ENCODE measurements at places on chromosomes 3 and 15.

- no peak for DNase-seq
Observed at GRCh38 chr15:95127356-95127755, 896.0 kb downstream of the MCTP2 start.

- peak; percentile 77 for DNase-seq
Observed at GRCh38 chr15:31974855-31975829, 55.2 kb upstream of the CHRNA7 start.

- DNase-seq, result no peak
Observed at GRCh38 chr3:197952440-197952839, 2.5 kb downstream of the RPL35A start.

DNA sequence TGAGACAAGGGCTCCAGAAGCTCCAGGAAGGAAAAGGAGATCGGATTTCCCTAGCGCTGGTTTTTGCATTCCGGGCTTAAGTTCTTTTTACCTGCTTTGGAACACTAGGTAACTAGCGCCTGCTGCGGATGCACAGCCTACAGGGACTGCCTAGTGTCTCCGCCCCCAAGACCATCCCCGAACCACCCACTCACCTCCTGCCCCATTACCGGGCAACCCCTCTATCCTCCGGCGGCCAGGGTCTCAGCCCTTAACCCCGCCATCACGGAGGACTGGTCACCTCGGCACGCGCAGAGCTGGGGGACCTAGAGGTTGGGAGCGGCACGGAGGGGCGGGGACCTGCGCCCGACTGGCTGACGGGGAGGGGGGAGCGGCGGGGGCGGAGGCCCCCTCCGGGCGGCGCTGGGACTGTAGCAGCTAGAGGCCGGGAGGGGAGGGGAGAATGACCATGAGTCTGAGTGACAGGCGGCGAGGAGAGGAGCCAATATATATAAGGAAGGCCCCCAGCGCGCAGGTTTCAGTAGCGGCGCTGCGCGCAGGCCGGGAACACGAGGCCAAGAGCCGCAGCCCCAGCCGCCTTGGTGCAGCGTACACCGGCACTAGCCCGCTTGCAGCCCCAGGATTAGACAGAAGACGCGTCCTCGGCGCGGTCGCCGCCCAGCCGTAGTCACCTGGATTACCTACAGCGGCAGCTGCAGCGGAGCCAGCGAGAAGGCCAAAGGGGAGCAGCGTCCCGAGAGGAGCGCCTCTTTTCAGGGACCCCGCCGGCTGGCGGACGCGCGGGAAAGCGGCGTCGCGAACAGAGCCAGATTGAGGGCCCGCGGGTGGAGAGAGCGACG, at the start of gene DLL4:
DLL4 (plus strand) TSS at position 520 of the 839 bp plus-strand sequence. CDS start 329 bp downstream, outside the sequence.
- peak; percentile 45 for DNase-seq

DNA sequence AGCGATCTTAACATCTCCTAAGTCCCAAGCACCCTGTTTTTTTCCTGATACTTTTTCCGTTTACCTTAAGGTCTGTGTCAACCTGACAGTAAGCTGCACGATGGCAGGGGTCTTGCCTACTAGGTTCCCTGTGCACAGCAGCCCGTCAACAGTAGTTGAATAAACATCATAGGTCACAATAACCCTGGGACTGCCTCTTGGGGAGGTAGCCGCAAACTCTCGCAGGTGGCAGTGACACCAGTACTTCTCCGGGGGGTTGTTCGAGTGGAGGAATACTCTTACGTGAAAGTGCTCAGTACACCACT, 365 bp upstream of the PDCD6IP start:
- no peak for DNase-seq

- no peak for DNase-seq
Observed at GRCh38 chr3:148839805-148840204, 12.2 kb downstream of the CPB1 start.
